NCI-H2081 (cell line): ENCODE measurements at places on chromosomes 4 and X.

DNA sequence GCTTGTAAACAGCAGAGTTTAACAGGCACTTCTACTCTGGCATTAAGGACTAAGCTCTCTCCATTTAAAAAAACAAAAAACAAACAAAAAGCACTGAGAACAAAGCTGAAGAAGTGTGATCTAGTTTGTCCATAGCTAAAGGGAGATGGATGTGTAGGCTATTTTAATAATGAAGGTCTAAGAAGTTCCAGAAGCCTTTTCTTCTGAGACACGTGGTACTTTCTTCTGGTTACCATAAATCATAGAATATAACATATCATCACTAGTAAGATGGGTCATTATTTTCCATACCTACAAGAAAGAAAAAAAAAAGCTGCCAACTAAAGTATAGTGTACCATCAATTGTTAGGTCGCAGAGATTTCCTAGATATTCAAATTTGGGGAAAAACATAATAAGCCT lies 722 bp upstream of the NBDY start:
- no peak for DNase-seq

- DNase-seq: no peak
Observed at GRCh38 chr4:58456727-58457384, 1346.7 kb upstream of the IGFBP7 start.

DNA sequence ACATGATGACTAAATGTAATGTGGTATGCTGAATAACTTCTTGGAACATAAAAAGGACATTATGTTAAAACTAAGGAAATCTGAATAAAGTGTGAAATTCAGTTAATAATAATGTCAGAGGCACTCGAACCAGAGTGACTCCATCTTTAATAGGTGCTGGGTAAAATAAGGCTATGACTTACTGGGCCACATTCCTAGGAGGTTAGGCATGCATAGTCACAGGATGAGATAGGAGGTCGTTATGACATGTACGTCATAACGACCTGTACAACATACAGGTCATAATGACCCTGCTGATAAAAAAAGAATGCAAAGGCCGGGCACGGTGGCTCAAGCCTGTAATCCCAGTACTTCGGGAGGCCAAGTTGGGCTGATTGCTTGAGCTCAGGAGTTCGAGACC lies 28.9 kb upstream of the OPHN1 start:
- DNase-seq: no peak

DNA sequence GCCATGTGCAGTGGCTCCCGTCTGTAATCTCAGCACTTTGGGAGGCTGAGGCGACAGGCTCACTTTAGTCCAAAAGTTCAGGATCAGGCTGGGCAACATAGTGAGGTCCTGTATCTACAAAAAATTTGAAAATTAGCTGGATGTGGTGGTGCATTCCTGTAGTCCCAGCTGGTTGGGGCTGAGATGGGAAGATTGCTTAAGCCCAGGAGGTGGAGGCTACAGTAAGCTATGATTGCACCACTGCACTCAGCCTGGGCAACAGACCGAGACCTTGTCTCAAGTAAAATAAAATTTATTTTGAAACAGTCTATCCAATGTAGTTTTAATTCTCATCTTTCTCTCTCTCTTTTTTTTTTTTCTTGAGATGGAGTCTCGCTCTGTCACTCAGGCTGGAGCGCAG lies 21.1 kb downstream of the RBM10 start:
- DNase-seq: no peak

DNA sequence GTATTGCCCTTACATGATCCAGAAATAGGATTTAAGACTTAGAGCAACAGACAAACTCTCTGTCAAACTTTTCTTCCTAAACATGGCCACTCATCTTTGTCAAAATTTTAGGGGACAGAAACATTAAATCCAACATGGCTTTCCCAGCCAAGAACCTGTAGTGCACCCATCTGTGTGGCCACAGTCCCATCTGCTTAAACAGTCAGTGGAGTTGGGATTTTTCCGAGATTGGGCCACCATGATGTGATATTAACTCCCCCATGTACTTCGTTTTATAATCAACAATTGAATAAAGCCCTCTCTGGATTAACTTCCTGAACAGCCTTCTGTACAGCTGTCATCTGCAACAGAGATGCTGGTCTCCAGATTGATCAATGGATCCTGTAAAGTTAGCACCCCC lies 28.9 kb downstream of the TMEM144 start:
- no peak for DNase-seq

DNA sequence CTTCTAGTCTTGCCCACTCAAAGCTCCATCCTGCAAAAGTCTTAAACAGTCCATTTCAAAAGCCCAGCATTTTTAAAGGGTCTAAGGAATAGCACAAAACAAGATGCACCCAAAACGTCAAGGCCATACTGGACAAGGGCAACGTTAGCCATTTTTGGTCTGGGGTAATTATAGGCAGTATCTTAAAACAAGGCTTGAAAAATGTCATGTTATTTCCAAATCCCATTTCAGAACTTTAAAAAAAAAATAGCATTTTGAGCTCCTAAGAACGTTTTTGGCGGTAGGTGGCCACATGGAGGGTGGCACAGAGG lies 584 bp upstream of the TMEM165 start:
- no peak for DNase-seq

DNA sequence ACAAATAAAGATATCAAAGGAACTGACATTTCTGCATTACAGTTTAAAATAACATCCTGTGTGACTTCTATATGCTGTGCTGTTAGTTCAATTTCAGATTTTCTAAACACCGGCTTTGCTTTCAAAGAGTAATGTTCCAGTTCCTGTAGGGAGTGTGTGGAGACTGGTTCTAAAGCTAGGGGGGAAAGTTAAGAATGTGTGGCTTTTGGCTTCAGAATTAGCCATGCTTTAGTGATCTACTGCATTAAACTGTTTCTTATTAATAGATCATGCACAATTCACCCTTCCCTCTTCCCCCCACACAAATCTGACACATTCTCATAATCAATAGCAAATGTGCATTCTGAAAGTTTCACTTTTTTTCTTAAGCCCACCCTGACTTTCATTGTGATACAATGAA lies 32.0 kb upstream of the DKK2 start:
- DNase-seq: no peak

- no peak for DNase-seq
Observed at GRCh38 chr4:72076562-72076961, 44.8 kb downstream of the NPFFR2 start.

DNA sequence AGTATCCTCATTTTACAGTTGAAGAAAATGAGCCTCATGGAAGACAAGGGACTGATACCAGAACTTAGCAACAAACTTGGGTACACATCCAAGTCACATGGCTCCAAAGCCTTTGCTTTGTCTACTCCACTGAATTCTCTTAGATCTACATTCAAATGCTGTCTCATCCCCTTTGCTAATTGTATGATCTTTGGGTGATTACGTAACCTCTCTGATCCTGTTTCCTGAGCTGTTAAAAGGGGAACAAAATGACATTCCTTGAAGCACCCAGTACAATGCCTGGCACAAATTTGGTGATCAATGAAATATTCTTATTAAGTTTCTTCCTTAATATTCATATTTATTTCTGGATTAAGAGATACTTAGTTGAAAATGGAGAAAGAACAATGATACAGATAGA lies 5.9 kb upstream of the HPGD start:
- DNase-seq: no peak

DNA sequence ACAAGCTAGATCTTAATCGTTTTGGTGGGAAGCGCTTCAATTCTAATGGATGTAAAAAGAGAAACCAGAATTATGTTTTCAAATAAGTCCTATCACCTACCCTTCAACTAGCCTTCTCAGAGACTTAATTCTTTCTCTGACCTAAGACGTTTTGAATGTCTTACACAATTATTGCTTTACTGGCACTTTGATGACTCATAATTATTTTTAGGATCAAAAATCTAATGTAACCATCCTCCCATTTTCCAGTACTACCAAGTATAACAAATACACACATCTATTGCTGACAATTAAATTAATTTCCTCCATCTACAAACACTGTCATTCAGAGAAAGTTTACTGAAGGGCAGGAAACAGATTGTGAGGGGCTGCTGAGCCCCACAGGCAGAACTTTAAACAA lies 108.6 kb downstream of the PPP3CA start:
- DNase-seq: no peak
